Uterus (tissue), 4 donors: ENCODE measurements at places on chromosomes 1 and 21.

GRCh38 chr1:173448945-173449344 lies 28.2 kb upstream of the PRDX6 start:
- DNase-seq, result no peak

- DNase-seq, result no peak
Measured at GRCh38 chr1:205443585-205444299, 12.1 kb downstream of the BLACAT1 start.

GRCh38 chr1:240254778-240255291 lies 163.2 kb downstream of the FMN2 start:
- DNase-seq, result no peak

DNA sequence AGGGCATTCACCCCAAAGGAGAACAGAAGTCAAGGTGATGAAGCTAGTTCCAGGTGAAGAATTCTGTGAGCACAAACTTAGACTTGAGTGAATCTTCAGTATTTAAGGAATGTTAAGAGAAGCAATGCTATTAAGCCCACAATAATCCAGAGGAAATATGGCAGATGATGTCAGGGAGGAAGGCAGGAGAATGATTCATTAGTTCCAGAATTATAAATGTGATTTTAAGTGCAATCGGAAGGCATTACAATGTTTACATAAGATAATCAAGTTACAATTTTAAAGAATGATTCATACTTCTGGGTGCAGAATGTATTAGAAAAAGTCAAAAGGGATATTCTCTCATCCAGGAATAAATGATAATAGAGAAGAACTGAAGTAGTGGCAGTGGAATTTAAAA lies 545.2 kb upstream of the BRINP3 start:
- no peak for DNase-seq

DNA sequence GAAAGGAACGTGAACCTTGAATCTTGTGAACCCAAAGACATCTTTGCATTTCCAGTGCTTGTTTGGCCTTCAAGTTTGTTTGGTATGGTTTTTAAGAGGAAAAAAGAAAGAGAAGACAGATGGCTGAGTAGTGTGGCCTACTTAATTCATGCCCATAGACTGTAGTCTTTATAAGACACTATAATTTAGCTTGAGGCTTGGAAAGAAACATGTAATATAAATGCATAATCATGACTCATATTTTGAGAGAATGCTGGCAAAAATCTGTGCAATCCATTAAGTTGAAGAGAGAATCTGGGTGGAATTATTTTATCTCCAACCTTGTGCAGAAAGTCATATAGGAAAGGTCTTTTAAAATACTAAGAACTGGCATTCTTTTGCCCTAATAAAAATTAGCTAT lies 179.3 kb downstream of the SIPA1L2 start:
- no peak for DNase-seq

- no peak for DNase-seq
Measured at GRCh38 chr1:47722909-47723580, 274.1 kb downstream of the TRABD2B start.

DNA sequence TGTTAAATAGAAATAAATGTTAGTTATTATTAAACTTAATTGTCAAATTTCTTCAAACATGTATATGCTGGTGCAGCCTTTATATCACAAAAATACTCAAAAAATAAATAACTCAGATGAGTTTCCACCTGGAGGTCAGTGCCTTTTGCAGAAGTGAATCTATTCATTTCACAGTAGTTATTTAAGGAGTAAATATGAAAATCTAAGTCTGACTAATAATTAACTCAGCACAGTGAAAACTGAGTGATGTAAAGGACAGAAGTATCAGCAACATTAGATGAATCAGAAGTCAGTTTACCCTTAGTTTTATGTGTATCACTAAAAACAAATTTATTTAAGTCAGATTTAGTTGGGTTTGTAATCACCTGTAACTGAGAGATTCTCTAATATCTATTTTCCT lies 2135.4 kb downstream of the MRPL39 start:
- DNase-seq, result no peak

DNA sequence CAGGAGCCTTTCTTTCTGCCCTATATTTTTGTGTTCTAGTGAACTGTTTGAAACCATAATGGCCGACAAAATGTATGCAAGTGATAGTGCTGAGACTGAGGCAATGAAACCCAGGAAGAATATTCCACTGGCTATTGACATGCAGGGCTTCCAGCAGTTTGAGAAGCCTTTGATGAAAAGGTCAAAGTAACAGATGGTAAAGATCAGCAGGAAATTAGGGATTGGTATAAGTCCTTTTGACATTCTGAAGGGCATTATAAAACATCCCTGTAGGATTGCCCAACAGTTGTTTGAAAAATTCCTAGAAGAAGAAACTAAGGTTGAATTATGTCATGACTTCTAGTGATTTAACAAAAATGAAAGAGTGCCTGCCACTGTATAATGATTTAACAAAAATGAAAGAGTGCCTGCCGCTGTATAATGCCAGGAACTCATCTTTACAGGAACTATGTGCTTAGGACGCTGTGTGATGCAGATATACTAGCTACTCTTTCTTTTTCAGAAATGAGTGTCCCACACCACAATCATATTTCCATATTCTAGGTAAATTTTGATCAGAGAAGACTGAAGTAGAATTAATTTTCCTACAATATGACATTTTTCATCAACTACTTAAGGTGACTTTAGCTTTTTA lies 283.9 kb upstream of the ST6GALNAC5 start:
- DNase-seq, result no peak

DNA sequence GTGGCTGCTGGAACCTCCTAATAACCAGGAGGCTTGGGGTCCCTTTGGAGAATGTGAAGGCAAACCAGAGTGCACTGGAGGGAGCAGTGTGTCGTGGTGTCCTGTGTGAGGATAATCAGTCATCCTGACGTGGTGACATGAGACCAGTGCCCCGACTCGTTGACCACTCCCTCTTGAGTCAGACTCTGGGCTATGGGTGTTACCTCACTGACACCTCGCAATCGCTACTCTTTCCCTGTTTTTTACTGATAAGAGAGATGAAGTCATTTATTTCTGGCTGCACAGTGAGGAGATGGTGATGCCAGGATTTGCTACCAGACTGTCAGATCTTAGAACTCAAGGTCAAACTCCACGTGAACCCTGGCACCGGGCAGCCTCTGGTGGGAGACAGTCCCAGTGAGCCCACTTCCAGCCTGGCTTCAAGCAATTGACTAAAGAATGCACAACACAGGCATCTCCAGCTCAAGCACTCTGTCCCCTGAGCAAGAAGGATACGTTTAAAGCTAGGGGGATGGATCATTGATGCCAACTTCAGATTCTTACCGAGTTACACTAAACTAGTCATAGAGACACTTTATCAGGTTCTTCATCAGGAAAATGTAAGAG lies 30.3 kb downstream of the UBASH3A start:
- no peak for DNase-seq

DNA sequence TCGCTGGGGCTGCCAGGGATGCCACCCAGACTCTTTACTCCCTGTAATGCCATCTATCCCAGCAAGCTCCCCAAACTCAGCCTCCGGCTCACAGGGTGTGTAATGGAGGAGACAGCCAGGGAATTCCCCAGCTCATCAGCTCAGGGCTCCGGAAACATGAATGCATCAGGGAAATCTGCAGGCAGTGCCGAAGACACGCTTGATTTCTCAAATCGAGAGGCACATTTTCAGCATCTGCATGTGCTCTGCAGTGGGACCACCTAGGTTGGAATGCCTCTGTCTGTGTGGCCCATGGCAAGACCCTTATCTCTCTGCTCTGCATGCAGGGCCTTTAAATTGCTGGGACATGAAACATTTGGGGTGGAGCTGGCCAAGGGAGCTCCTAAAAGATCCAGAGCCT lies 170.1 kb downstream of the TRABD2B start:
- no peak for DNase-seq

- DNase-seq, result peak; percentile 78
Measured at GRCh38 chr1:20485527-20486456, at the start of gene CAMK2N1. CAMK2N1 (minus strand) TSS chr1:20486210; CDS start chr1:20485379, 831 bp downstream.

- no peak for DNase-seq
Measured at GRCh38 chr1:230103306-230104173, 36.5 kb downstream of the GALNT2 start.

DNA sequence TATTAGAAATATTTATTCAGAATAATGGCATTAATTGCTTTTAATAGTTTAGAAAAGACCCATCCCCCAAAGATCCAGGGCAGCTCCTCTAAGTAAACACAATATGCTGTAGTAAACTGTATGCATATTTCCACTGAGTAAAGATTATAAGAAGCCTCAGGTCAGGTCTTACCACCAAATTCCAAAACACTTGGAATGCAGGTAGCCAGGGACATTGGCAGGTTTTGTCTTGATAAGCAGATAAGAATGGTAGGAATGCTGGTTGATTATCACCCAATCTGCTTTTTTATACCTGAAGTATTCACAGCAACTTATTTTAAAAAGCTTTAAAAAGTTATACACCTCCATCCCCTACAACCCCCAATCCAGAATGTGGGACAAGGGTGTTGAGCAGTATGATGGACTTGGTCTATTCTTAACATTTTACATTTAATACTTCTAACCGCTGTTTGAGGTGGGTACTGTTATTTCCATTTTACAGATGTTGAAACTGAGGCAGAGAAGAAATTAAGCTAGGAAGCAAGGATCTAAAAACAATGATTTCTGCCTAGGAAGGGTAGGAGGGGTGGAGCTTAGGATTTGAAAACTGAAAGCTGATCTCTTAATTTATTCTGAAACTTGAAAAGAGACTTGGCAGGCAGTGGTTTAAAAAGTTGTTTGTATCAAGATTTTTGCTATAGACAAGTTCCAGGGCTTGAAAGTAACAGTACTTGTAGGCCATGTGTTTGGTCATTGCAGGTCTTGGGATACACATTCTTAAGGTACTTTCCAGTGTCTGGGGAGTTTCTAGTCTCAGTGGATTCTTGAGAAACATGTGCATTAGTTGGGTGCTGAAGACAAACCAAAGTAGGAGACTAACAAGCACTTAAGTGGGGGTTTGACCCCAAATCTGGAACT lies 15.6 kb upstream of the THEM4 start:
- DNase-seq, result no peak

DNA sequence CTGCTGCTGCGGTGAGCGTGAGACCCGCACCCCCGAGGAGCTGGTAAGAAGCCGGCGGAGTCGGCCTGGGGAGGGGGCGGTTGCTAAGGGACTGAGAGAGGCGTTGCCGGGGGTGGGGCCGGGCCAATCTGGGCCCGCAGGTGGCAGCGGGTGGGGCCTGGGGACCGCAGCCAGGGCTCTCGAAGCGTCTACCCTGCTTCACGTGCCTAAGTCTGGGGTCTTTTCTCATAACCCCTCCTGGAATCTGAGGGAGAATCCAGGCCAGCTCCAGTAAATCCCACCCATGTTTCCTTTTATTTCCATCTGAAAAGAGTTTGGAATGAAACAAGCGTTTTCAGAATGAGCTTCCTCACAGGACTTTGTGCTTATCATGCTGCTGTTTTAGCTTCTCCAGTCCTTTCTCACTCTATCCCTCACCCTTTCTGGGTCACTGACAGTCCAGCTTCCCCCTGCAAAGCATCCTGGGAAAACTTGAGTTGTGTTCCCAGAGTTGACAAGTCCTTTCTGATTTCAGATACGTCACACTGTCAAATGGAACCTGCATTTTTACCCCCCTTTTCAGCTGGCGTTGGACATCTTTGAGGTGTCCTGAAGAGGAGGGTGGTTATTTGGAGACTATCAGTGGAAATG lies 431 bp downstream of the CLCN6 start:
- no peak for DNase-seq

GRCh38 chr1:40951943-40952743 lies 27.4 kb upstream of the CTPS1 start:
- DNase-seq, result peak; percentile 74

DNA sequence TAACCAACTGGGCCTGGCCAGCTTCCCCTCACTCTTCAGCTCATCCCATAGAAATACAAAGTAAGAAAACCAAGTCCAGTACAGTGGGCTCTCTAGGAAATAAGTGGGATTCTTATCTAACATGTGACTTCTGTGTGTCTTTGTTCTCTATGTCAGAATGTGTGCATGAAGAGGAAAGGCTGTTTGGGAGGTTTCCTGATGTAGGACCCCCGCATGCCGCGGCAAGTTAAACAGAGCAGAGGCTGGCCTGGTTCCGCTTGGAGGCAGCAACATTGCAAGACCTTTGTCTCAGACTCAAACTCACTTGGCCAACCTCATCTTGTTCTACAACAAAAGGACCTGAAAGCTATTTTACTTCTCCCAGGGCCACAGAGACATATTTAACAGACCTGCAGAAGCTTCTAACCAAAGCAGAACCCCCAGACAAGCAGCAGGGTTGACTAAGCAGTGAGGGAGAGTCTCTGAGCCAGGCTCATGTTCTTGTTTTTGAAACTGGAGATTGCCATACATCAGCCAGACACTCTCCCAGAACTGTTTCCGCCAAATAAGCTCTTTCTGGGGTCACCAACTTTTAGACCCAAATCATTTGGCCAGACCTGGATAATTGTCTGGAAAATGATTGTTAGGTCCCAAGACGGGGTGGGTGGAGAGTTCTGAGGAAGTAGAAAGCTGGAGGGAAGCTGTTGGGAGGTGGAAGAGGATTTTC lies 6.2 kb downstream of the MTARC2 start:
- no peak for DNase-seq

DNA sequence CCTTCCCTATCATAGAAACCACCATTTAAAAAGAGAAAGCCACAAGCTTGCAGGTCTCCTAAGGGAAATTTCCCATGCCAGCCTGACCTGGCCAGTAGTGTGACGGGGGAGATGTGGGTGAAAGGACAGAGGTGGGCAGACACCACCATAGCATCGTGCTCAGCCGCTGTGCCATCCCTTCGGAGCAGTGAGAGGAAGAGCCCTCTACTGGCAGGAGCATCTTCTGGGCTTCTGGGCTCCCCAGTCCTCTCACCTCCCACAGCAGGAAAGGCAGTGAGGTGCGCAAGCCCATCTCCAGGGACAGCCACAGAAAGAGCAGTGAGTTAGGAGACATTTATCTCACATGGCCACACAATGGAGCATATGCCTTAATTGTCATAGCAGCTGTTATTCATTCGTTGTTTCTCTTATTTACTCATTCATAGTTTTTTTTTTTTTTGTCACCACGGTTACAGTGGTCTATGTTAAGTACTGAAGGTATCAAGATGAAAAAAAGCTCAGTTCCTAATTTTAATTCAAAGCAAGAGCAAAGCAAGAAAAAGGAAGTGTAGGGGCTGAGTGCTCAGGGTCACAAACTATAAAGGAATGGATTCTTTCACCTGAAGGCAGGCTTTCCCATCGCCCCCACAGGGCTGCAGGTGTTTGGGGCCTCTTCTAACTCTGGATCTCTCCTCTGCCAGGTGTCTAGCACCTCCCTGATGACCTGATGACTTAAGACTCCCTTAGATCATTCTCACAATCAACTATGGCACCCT lies 48.8 kb upstream of the CAMK1G start:
- DNase-seq, result no peak
